Thoracic aorta endothelial cell (primary cell): ENCODE measurements at places on chromosomes 13 and 19. TPM values are rescaled to one million over a fixed set of nuclear protein-coding genes. Genes with fewer than 3 reads are reported as not detected.

Gene LILRA6
- not detected in 2 replicates for total RNA-seq

Gene KIRREL2
- total RNA-seq, result not detected in 2 replicates

Gene RBM42
- 55.2 and 59.3 TPM in 2 replicates for total RNA-seq

Gene CYP4F2
- total RNA-seq, result not detected in 2 replicates

Gene THSD8
- 0.53 TPM in 1 of 2 replicates, not detected in the other for total RNA-seq

Gene ZNF221
- total RNA-seq, result 5.2 TPM in 2 replicates

Gene DACT3
- total RNA-seq, result 0.14 and 1.2 TPM in 2 replicates

Gene STOML3
- not detected in 2 replicates for total RNA-seq

Gene SPRED3
- total RNA-seq, result 7.8 and 11.0 TPM in 2 replicates

Gene CGB8
- not detected in 2 replicates for total RNA-seq

Gene N4BP2L2
- total RNA-seq, result 151 and 153 TPM in 2 replicates

Gene FAAP24
- 3.6 and 4.8 TPM in 2 replicates for total RNA-seq

Gene PRR22
- total RNA-seq, result 0.40 and 0.65 TPM in 2 replicates

Gene IGFL2
- total RNA-seq, result not detected in 2 replicates

Gene DACH1
- 7.3 and 7.8 TPM in 2 replicates for total RNA-seq

Gene CACNG8
- 1.0 and 1.1 TPM in 2 replicates for total RNA-seq

Gene LRRC4B
- total RNA-seq, result under 0.01 and 0.07 TPM in 2 replicates

Gene C19orf73
- 0.80 and 0.93 TPM in 2 replicates for total RNA-seq

Gene CLDND2
- total RNA-seq, result not detected in 2 replicates

Gene SRRM5
- total RNA-seq, result 0.07 and 0.27 TPM in 2 replicates

Gene CEACAM7
- not detected in 2 replicates for total RNA-seq

Gene INSL3
- total RNA-seq, result not detected in 2 replicates

Gene MRPL34
- 40.0 and 48.0 TPM in 2 replicates for total RNA-seq

Gene SMAD9
- 8.1 and 8.3 TPM in 2 replicates for total RNA-seq

Gene FOXA3
- not detected in 2 replicates for total RNA-seq

Gene CAMSAP3
- total RNA-seq, result 0.07 and 0.13 TPM in 2 replicates

Gene ZNF844
- total RNA-seq, result 2.7 and 3.3 TPM in 2 replicates

Gene MED16
- total RNA-seq, result 25.5 and 29.4 TPM in 2 replicates

Gene EPSTI1
- 0.50 and 2.3 TPM in 2 replicates for total RNA-seq

Gene PRTN3
- total RNA-seq, result not detected in 2 replicates

Gene CGB5
- 0.22 TPM in 1 of 2 replicates, not detected in the other for total RNA-seq

Gene PTPRH
- total RNA-seq, result 0.22 and 0.53 TPM in 2 replicates

Gene PRODH2
- total RNA-seq, result not detected in 2 replicates

Gene KLK8
- total RNA-seq, result not detected in 2 replicates

Gene ZSWIM9
- total RNA-seq, result 2.9 TPM in 2 replicates

Gene ATG4D
- 10.3 and 10.8 TPM in 2 replicates for total RNA-seq

Gene ILF3
- total RNA-seq, result 194 and 256 TPM in 2 replicates

Gene KIR3DL1
- not detected in 2 replicates for total RNA-seq

Gene FTL
- total RNA-seq, result 1,330 and 1,646 TPM in 2 replicates

Gene VAV1
- not detected in 2 replicates for total RNA-seq

Gene CRX
- not detected in 2 replicates for total RNA-seq
